ENCODE measurements at places on chromosomes 2 and 18. TPM values are rescaled to one million over a fixed set of nuclear protein-coding genes. Genes with fewer than 3 reads are reported as not detected.
A peak's percentile ranks its signal among the peaks of the same experiment; 100 is the strongest.

DSG1 gene
- total RNA-seq, result not detected

SLC16A14 gene
- total RNA-seq, result 0.71 TPM

GRHL1 gene
- total RNA-seq, result 1.4 TPM

SLC40A1 gene
- total RNA-seq, result 34.9 TPM

ALPP gene
- not detected for total RNA-seq

C2orf66 gene
- total RNA-seq, result not detected

CRACDL gene
- total RNA-seq, result 0.36 TPM

NCKAP1 gene
- 206 TPM for total RNA-seq

BAZ2B gene
- 153 TPM for total RNA-seq

GPR35 gene
- total RNA-seq, result 4.5 TPM

ST6GAL2 gene
- 1.8 TPM for total RNA-seq

FAP gene
- 12.7 TPM for total RNA-seq

GRCh38 chr2:148650881-148651280, 6.3 kb downstream of the EPC2 start:
- DNase-seq, result no peak

- DNase-seq, result no peak
Measured at GRCh38 chr18:22211657-22212056, 42.3 kb downstream of the GATA6 start.

GRCh38 chr2:217552081-217552480, 450.7 kb downstream of the TNS1 start:
- DNase-seq, result no peak

DNA sequence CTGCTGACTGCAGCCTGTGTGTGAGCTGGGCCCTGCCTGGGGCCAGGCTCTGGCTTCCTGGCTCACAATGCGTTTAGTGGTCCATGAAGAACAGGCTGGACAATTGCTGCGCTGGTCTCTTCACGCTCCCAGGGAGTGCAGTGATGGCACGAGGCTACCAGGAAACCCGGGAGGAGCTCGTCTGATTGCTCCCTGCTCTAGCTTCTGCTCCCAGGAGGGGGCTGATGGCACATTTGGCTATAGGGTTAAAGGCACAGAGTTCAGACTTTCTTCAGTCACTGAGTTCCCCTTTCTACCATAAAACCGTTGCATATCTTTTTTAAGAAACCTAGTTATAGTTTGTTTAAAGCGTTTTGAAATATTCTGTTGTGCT, 60.1 kb downstream of the KCNF1 start:
- DNase-seq, result no peak

GRCh38 chr2:150917961-150918713, 343.5 kb downstream of the RBM43 start:
- no peak for DNase-seq

GRCh38 chr18:52588931-52589330, 248.9 kb downstream of the DCC start:
- no peak for DNase-seq

- DNase-seq, result no peak
Measured at GRCh38 chr2:7392076-7392787, 475.0 kb downstream of the RNF144A start.

DNA sequence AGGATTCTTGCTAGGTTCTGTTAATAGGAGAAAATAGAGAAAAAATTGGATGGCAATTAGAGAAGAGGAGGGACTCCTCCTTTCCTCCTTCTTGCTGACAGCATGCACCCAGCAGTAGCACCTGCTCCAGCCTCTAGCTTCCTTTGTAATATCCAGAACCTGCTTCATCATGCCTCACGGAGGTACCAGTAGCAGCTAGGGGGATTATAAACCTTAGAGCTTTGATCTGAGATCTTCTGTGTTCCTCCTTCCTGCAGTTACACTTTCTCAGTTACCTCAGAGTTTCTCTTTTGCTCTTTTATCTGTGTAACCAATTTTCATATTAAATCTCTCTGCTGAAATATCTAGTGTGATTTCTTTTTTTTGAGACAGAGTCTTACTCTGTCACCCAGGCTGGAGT, 16.6 kb downstream of the DPP4 start:
- no peak for DNase-seq

GRCh38 chr2:189829102-189829833, 45.0 kb downstream of the PMS1 start:
- no peak for DNase-seq

GRCh38 chr2:186187854-186188253, 298.2 kb upstream of the ZC3H15 start:
- no peak for DNase-seq

GRCh38 chr2:171227066-171227782, 66.5 kb upstream of the TLK1 start:
- DNase-seq, result no peak

DNA sequence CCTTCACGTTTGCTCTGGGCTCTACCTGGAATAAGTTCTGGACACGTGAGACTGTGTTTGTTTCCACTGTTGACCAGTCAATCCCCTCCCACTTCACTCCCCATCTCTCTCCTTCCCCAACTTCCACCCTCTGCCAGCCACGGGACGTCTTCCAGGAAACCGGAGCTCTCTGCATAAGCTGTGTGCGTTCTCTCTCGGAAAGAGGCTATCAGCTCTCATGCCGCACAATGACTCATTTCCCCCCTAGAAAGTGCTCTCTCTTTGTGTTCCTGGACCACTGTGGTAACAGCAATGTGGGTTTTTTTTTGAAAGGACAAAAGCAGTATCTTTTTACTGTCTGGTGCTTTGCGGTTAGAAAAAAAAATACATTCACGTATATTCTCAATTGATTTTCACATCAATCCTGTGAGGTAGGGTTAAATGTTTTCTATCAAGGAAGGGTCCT, 10.2 kb downstream of the PROKR1 start:
- DNase-seq, result no peak

DNA sequence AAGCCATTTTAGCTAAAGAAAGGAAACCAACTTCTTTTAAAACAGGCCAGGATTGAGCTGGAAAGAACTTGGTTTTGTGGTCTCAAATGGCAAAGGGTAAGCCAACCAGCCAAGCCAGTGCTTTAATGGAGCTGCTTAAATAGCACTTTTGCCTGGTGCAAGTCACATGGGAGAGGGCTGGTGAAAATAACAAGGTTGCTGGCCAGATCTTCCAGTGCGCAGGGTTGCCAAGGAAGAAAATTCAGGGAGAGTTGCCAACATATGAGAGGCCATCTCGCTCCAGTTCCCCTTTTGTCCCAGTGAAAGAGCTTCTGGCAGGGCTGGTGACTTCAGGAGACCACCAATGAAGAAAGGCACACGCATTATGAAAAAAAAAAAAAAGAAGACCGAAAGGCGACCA, 57.3 kb downstream of the IRS1 start:
- peak; percentile 85 for DNase-seq

DNA sequence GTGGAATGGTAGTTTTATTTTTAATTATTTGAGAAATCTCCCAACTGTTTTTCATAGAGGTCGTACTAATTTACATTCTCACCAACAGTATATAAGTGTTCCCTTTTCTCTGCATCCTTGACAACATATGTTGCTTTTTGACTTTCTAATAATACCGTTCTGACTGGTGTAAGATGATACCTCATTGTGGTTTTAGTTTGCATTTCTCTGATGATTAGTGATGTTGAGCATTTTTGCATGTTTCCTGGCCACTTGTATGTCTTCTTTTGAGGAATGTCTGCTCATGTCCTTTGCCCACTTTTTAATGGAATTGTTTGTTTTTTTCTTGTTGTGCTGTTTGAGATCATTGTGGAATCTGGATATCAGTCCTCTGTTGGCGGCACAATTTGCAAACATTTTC, 242.5 kb downstream of the ZNF521 start:
- no peak for DNase-seq

DNA sequence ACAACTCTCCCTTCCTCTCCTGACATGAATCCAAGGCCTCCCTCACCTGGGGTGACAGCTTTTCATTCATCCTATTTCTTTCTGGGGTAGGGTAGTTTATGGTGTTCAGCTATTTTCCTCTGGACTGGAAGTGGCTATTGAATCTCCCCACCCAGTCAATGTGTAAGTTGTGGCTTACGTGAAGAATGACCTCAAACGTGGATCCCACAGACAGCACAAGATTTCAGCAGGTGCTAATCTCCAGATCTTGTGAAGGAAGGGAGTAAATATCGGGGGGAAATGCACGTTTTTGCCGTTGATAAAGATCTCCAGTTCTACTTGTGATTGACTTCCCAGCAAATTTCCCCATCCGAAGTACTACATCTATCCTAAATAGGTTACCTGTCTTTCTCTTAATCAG, 71.4 kb upstream of the THOC1 start:
- DNase-seq, result no peak

- no peak for DNase-seq
Measured at GRCh38 chr2:187003611-187004010, 154.6 kb upstream of the ZSWIM2 start.

GRCh38 chr18:27599202-27599829, 414.2 kb upstream of the CHST9 start:
- DNase-seq, result no peak

DNA sequence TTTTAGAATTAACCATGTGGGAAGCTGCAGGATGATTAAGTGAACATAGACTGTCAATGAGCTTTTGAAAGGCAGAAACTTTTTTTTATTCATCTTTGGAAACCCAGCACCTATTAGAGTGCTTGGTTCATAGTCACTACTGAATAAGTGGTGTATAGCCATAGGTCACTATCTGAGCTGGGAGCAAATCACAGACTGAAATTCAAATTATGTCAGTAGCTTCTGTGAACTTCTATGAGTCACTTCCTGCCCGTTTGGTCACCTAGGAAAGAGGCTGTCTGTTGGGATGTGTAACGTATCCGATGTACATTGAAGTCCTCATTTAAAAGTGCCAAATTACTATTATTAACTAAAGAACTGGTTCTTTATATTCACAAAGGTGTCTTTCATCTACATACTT, 20.5 kb upstream of the SLC40A1 start:
- DNase-seq, result no peak

- peak; percentile 93 for DNase-seq
Measured at GRCh38 chr2:86035883-86036668, 69.6 kb downstream of the POLR1A start.

DNA sequence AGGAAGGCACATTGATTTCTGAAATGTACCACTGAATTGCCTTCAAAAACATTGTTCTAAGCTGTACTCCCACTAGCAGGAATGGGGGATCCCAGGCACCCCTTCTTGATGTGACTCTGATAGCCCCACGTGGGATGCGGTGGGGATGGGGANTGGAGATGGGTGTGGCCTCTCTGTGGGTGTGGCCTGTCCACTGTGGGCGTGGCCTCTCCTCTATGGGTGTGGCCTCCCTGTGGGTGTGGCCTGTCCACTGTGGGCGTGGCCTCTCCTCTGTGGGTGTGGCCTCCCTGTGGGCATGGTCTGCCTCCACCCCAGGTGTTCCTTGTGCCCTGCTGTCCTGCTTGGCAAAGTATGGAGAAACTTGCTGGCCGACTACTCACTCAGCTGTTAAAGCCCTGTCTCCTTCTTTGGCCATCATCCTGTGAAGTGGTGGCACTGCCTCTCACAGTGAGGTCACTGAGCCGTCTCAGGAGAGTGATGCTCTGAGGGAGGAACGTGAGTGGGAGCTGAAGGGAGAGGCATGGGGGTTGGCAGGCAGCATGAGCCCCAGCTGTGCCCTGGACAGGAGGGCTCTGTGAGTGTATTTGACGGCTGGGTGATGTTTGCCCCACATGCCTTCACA, 6.7 kb upstream of the PARD6G start:
- DNase-seq, result no peak

GRCh38 chr2:205712508-205712907, 30.2 kb downstream of the NRP2 start:
- no peak for DNase-seq

GRCh38 chr2:18503376-18504228, 56.9 kb downstream of the RDH14 start:
- DNase-seq, result no peak

GRCh38 chr2:9380702-9381628, 42.4 kb downstream of the ITGB1BP1 start:
- DNase-seq, result peak; percentile 79

GRCh38 chr2:54867457-54867856, 144.0 kb downstream of the EML6 start:
- no peak for DNase-seq

DNA sequence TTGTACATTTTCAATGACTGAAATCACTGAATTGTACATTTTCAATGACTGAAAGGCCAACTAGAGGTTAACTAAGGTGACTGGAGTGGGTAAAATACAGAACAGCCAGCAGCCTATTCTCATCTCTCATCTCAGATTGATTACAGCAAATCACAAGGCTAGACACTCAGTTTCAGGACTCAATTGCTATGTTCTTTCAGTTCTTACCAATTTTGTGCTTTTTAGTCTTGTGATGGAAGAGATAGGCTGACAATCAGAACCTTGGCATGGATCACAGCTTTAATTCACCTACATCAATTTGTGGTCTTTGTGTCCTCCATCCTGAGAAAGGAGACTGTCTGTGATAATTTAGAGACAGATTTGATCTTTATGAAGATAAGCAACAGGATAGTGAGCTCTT, 124.7 kb downstream of the GULP1 start:
- no peak for DNase-seq

DNA sequence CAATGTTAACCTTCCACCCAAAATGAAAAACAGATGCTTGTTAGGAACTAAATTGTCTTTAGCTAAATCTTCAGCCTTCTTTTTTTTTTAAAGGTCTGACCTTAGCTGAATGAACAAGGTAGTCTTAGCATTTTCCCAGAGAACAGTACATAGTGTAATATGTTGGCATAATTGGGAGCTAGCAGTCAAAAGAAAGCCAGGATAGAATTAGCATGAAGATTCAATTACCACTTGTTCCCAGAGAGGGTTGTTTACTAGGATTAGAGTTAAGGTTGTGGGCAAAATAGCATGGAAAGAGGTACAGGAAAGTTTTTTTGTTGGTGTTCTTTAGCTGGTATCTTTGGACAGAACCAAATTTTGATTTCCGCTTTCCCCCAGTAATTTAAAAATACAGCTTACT, 6.9 kb downstream of the CDH20 start:
- no peak for DNase-seq

GRCh38 chr2:26786207-26787028, 562 bp downstream of the CENPA start:
- DNase-seq, result no peak

DNA sequence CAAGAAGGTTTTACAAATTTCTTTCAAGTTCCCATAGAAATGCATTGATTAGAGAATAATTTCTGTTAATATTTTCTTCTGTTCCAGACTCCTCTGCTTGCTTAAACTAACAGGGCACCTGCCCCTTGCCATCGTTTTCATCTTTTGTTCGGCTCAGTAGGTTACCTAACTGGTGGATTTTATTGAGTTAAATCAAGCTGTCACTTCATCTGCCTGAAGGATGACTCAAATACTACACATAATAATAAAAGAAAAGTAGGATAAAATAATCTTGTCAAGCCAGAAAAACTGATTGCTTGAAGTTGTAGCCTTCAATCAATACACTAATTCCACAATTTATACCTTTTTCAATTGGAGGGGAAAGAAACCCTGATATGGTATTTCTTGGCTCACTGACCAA, 234.0 kb downstream of the NR4A2 start:
- DNase-seq, result no peak

GRCh38 chr2:239445771-239446524, 45.1 kb upstream of the HDAC4 start:
- no peak for DNase-seq

DNA sequence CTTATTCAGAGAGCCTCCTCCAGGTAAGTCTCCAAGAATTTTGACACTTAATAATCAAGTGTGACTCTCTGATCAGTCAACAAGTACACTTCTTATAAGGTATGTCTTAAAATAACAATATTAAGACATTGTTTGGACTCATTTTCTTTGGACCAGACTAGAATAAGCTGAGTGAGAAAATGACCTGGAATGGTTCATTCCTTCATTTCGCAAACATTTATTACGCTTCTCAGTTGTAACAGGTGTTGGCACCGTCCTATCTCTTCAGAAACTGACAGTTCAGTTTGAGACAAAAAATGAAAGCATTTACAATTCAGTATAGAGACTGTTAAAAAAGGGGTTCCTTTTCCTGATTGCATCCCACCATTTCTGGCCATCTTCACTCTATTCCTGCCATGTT, 46.6 kb downstream of the TSPYL6 start:
- DNase-seq, result no peak
